ENCODE measurements at places on chromosomes 5 and 9.

GRCh38 chr5:90131383-90132133 is 278.0 kb downstream of the CETN3 start:
- DNase-seq: no peak

DNA sequence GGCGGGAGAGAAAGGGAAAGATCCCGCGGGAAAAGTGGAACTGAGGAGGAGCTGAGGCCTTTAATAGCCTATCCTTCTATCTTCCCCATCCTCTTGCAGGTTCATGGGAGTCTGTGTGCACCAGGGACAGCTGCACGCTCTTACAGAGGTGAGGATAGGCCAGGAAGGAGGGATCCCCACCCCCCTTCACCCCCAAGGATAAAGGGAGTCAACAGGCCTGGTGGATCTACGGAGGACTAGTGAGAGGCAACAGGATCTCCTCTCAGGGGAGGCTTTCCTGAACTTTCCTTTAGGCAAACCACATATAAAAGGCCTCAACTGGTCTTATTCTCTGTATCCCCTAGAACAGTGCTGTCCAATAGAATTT is 1.1 kb downstream of the TESK1 start:
- DNase-seq: no peak

DNA sequence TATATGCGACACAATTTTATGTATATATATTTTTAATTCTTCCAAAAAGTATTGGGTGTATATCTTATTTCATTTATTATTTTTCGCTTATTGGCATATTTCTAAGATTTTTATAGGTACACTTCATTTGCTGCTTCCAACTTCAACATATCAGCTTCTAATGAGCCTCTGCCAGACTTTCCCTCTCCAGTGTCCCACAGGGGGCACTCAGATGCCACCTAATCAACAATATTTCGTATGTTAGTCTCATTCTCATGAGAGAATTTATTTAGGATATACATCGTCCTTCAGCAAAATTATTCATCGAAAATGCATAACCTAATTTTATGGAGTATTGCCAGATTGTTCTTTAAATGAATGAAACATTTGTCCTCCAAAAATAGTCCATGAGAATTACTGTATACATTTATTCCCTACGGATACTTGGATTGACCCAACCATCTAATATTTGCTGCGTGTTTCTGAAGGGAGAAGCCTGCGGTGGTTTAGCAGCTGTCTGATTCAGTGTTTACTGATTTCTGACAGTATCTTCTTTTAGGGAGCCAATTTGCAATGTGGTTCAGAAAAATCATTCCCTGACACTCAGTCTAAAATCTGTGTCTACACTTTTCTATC is 100.6 kb upstream of the SELENOP start:
- peak; percentile 13 for DNase-seq

DNA sequence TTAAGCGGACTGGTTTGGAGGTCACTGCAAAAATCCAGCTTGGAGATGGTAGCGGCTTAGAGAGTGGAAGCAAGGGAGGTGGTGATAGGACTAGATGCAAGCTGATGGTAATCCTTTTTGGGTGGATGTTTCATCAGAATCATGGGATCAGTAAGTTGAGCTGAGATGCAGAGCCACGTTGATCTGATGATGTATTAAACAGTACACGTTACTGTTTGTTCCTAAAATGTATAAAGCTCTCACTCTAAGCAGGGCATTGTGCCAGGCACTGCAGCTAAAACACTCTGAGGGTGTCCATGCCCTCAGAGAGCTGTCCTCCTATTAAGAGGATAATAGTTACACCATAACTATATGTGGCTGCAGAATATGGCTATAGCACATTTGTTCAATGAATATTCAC is 93.1 kb downstream of the JAKMIP2 start:
- DNase-seq: no peak

- no peak for DNase-seq
These were observed 6.9 kb upstream of the GMCL2 start for GRCh38 chr5:178194026-178194425.

DNA sequence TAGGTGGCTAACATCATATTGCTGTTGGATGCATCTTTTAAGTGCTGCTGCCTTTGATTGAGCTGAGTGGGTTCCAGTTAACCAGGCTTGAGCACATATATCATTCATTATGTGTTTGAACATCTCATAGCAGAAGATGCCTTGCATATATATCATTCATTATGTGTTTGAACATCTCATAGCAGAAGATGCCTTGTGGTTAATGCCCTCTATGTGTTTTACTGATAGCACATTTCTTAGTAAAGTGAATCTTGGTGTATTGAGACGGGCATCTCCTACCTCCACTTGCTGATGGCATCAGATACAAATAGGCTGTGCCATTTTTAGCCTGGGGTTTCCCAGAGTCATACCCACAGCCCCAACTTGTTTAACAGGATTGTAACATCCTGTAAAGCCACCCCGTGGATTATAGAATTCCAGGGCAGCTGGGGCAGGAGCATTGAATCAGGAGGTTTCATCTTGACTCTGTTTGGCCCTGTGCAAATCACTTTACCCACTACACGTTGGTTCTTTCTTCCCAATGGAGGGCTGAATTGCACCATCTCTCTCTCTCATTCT is 26.5 kb downstream of the MTAP start:
- DNase-seq: no peak

- DNase-seq: no peak
These were observed 58.9 kb downstream of the PLPPR1 start for GRCh38 chr9:101087426-101087825.

- no peak for DNase-seq
These were observed 57.4 kb downstream of the NFIB start for GRCh38 chr9:14256588-14256987.

GRCh38 chr5:96569770-96570169 is 92.4 kb upstream of the CAST start:
- no peak for DNase-seq

DNA sequence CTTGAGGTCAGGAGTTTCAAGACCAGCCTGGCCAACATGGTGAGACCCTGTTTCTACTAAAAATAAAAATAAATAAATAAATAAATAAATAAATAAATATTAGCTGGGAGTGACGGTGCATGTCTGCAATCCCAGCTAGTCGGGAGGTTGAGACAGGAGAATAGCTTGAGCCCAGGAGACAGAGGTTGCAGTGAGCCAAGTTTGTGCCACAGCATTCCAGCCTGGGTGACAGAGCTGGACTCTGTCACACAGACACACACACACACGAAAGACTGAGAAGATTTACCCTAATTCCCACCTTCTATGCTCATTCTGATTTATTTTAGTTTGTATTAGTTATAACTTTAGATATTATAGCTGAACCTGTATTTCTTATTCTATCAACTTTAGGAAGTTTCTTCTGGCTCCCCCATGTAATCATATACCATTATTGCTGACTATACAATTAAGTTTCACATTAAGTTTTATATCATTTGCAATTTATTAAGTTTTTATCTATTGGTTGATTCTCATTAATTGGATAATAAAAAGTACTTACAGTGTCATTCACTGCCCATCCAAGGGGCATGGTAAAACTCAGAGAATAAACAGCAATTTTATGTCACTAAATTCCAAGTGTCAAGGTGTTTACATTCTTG is 20.8 kb downstream of the ABHD17B start:
- no peak for DNase-seq

DNA sequence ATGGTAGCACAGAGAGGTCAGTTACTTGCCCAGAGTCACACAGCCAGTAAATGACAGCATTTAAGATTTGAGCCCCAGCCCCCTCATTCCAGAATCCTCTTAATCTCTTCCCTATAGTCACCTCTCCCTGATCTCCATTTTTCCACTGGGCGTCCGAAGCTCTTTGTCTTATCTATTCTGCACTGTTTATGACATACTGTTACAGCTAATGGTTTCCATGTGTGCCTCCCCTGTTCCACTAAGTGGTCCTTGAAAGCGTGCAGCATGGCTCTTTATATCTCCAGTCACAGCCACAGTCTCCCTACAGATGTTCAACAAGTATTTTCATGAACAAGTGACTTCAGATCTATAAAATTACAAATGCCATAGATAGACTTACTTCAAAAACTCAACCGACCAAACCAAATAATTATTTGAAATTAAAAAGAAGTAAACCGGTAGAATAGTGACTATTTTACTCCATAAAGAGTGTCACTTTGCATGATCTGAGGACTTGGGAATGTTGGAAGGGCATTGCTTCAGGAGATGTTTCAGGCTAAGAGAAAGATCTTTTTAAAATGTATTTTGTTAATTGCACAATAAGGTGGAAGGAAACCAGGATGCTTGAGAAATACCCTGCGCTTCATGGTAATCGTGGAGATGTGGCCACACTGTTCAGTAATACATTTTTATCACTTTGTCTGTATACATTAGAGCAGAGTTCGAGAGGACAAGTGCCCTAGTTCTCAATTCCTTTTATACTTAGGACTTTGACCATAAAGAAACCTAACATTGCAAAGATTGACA is 237.2 kb downstream of the FBXL7 start:
- DNase-seq: no peak

GRCh38 chr9:93111371-93112115 is 15.5 kb downstream of the CARD19 start:
- DNase-seq: peak; percentile 96

GRCh38 chr5:171285465-171285864 is 23.6 kb upstream of the TLX3 start:
- no peak for DNase-seq

DNA sequence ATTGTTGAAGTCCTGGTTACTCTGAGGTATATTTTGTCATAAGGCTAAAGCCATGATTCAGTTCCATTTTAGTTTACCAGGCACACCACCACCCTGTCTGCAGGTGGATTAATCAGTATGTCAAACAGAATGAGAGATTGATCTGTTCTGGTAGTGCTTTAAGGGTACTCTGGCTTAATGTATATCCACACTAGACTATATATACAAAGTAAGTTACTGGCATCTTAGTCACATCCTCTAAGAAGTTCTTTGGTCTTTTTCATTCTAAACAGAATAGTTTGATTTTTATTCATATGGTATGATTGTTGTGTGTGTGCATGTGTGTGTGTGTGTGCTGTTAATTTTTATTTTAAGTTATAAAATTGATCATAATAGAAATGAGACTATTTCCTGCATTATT is 61.8 kb downstream of the RAB24 start:
- no peak for DNase-seq

DNA sequence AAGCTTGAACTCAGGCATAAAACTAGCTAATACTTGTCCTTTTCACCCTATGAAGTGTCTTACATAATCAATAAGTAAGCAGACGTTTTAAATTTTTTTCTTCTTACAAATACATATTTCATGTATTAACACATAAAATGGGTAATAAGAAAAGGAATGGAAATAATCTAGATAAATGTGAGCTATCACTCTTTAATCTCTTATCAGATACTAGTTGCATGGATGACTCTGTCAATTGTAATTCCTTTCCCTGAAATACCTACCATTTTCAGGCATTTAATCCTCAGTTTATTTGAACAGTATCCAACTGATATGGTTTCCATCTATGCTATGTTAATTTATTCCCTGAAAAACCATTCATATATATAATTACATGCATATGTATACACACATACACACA is 166.0 kb upstream of the RGS7BP start:
- DNase-seq: no peak

DNA sequence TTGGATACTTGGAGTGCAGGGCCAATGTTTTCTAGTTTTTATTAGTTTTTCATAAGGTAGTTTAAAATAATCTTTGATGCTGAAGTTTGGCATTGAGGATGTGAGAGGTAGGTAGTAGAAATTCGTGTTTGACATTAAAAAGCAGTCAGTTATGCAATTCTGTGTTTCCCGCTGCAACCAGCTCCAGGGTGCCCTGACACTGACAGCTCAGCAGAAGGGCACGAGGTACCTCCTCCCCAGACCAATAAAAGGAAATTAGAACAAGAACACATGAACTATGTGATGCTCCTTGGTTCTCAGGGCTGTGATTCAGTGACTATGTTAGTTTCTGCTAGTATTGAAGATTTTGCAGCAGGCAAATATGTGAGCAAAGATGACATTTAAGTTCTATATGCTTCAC is 40.2 kb downstream of the NSUN2 start:
- no peak for DNase-seq

DNA sequence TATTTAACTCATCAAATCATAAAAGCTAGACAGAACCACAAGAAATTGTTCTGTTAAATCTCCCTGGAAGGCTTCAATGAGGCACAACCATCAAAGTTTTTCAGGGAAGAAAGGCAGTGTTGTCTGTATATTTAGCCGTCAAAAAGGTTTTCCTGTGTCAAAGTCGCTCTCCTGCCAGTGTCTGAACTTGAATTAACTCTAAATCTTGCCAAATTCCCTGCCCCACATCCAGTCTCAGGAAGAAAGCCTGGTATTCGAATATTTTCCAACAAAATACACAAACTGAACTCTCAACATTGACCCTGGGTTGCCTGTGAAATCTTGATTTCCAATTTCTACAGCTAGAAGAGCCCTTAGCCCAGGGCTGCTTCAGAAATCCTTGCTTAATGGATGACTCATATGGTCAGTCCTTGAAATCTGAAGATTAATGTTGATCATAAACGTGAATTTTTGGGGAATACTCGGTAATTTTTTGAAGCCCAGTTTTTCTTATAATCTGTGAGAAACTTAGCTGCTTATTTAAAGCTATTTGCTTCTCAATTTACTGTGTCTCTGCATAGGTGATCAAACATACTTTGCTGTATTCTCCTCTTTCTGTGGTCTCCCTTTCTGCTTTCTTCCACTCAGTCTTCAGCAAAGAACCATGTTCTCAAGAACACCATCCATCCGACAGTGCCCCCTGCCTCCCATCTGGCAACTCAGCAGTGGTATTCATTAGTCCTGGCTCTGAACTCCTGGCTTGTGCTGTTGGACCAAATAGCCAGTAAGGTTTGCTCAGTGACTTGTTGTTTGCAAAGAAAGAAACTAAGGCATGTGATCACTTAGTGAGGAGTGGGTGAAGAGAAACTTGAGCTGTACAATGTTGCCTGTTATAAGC is 58.9 kb downstream of the NREP start:
- DNase-seq: no peak

- DNase-seq: no peak
These were observed 90.7 kb downstream of the DAPK1 start for GRCh38 chr9:87588339-87588738.

- no peak for DNase-seq
These were observed 251.4 kb upstream of the TRIM32 start for GRCh38 chr9:116435706-116436105.

Data from NCI-H226 (cell line).